ENCODE measurements at places on chromosomes 5 and 9.

DNA sequence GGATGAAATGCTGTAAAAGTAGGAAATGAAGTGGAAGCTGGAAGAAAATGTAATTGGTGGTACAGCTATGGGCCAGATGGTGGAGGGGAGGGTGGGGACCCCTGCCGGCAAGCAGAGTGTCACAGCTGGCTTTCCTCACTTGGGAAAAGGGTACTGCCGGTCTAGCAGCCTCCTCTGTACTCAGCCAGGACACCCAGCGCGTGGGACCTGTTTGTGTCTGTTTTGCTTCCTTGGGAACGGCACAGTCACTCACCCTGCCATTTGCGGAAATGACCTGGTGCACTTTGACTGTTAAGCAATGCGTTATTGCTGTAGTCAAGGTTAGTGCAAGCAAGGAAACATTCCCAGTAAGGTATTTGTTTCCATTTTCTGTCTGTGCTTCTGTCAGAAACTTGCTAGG lies 10.1 kb downstream of the TMEM252 start:
- no peak for DNase-seq

- DNase-seq, result no peak
Measured at GRCh38 chr9:73183917-73184861, 32.5 kb downstream of the ANXA1 start.

- DNase-seq, result no peak
Measured at GRCh38 chr5:114411380-114411931, 49.6 kb downstream of the KCNN2 start.

DNA sequence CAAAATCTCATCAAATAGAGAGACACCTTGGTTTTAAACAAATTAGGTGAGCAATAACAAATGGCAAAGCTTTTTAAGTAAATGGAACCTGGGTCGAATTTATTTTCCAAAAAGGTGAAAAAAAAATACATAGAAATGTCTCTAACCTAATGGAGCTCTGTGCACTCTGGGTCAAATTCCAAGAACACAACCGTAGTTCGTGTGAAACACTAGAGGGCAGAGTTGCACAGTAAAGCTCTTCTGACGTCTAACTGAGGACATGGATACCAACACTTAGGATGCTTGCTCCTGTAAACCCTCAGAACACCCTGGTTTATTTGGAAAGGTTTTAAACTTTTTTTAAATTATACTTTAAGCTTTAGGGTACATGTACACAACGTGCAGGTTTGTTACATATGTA lies 18.9 kb downstream of the MARCHF11 start:
- peak; percentile 2 for DNase-seq

DNA sequence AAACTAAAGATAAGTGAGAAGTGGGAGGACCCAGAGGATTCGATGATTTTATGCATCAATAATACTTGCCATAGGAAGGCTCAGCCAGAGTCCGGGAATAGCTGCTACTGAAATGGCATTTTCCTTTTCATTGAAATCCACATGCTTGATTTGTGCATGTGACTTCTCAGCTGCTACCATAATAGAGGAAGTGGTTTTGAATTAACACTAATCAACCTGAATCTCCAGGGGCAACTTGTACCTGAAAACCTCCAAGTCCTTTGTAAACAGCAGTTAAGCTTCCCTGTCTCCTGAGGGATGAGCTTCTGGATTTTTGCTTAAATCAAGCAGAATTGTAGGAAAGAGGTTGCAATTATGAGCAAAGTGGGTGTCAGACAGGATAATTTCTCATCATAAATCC lies 124.9 kb downstream of the PPP2R2B start:
- DNase-seq, result no peak

DNA sequence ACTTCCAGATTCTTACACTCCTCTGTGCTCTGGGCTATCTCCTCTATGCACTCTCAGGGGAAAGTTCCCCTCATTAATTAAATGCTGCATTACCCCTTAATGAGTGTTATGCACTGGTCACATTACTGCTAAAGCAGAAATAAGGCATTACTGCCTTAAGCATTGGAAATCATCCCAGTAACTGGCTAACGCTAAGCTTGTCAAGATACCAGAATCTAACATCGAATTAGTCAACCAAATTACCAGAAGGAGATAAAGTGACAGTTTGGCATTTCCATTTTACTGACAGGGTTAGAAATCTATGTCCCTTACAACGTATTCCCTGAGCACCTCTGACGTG lies 69.5 kb upstream of the FAM169A start:
- DNase-seq, result no peak

Measured in GM12878 (cell line).